Stimulated activated CD4-positive, alpha-beta T cell treated with anti-CD3 and anti-CD28 coated beads, Interleukin-15, amount 100 ng/mL, for 1 hour (primary cell): ENCODE measurements at places on chromosomes 16 and 17.

GRCh38 chr16:87219287-87219909, 97.8 kb downstream of the C16orf95 start:
- DNase-seq = no peak

GRCh38 chr16:70730944-70731343, 45.1 kb upstream of the MTSS2 start:
- no peak for DNase-seq

GRCh38 chr16:10447289-10447688, 61.4 kb downstream of the ATF7IP2 start:
- no peak for DNase-seq

GRCh38 chr17:50421308-50422051, 4.5 kb upstream of the ACSF2 start:
- DNase-seq = no peak

DNA sequence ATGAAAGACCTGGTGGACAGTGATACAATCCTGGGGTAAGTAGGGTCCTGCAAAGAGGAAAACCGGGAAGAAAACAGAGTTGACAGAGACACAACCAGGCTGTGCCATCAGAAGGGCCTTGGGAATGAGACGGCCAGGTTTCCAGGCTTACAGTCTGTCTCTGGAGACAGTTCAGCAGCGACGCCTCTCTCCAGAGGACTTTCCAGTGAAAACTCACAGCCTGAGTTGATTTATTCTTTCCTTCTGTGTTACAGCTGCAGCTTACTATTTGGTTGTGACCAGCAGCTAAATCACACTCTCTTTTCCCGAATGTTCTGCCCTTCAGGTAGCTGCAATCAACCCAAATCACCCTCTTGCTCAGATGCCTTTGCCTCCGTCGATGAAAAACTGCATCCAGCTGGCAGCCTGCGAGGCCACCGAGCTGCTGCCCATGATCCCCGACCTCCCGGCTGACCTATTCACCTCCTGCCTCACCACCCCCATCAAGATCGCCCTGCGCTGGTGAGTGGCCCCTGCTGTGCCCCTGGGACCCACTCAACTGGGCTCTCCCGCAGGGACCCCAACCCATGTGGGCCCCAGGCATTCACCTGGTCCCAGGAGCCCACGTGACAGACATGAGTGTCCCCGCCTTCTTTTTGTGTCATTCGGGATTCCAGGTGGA, 209.2 kb downstream of the RPTOR start:
- DNase-seq = no peak

DNA sequence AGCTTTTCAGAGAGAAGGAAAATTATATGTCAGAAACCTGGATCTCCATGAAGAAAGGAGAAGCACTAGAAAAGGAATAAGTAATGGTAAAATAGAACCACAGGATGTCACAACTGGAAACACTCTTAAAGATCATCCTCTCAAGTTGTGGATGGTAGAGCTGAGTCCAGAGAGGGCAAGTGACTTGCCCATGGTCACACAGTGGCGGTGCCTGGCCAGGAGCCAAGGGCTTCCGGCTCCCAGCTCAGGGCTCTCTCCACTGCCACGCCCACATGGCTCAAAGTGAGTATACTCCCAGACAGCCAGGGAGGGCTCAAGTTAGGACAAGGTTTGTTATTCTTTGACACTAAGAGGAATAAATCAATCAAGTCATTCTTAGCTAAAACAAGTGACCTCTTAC, 159.8 kb downstream of the COPRS start:
- DNase-seq = no peak

DNA sequence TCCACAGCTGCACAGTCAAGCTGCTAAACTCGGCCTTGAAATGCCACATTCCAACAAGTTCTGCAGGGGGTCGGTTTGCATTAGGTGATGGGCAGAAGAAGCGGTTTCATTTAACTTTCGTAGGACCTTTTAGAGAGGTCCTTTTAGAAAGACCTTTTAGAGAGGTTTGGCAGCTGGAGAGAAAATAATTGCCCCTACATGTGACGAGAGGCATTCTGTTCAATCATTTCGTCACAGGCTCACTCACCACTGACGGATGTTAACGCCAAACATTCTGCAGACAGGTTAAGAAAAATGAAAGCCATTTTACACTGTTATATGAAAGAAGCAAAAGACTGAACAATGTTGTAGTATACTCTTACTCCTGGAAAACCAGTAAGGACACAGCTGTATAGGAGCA, 76.5 kb upstream of the ZNF423 start:
- no peak for DNase-seq

GRCh38 chr17:59643159-59644140, 23.8 kb downstream of the CLTC start:
- no peak for DNase-seq

DNA sequence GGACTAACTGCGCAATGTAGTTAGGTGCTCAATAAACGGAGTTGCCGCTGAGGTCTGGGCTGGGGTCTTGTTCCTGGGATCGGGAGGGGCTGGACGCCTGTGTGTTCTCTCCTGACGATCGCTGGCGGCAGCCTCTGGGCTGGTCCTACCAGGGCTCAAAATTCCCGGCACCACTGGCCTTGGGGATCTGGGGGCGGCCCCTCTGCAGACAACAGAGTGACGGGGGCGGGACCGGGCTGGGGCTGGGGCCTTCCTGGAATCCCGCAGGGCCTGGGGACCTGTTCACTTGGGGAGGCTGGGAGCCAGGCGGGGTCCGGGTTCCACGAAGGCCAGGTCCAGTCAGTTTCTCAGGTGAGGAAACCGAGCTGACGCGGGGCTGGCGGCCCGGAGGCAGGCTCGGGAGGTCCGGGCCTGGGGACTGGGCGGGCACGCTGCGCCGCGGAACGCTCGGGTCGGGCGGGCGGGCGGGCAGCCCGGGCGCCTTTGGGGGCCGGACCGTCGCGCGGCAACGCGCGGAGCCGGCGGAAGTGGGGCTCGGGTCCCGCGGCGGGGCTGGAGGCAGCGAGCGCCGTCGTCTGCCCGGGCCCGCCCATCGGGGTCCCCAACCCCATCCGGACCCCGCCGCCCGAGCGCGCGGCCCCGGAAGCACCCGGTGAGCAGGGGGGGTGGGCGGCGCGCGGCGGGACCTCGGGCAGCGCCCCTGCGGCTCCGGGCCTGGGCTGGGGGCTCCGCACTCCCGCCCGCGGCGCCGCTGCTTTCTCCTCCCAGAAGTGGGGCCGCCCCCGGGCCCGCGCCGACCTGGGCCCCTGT, at the start of gene PIGQ:
Gene PIGQ (plus strand): TSS at position 524 of the 810 bp plus-strand sequence. CDS start 4,107 bp downstream, outside the sequence.
- DNase-seq = peak; percentile 48

DNA sequence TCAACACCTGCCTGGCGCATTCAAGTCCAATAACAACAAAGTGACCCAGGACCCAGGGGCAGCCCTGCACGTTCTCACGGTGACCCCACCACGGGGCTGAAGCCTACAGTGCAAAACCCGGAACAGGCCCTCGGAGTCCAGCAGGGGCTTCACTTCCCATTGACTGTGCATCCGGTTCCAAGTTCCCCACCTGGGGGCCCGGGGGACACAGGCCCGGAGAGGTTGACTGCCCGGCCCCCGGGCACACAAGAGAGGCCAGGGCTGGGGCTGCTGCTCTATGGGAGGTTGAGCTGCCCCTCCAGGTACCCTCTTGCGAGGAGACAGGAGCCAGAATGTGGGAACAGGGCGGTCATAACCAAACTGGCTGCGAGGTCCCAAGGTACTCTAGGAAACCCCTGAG, 31.3 kb downstream of the ENGASE start:
- DNase-seq = no peak

DNA sequence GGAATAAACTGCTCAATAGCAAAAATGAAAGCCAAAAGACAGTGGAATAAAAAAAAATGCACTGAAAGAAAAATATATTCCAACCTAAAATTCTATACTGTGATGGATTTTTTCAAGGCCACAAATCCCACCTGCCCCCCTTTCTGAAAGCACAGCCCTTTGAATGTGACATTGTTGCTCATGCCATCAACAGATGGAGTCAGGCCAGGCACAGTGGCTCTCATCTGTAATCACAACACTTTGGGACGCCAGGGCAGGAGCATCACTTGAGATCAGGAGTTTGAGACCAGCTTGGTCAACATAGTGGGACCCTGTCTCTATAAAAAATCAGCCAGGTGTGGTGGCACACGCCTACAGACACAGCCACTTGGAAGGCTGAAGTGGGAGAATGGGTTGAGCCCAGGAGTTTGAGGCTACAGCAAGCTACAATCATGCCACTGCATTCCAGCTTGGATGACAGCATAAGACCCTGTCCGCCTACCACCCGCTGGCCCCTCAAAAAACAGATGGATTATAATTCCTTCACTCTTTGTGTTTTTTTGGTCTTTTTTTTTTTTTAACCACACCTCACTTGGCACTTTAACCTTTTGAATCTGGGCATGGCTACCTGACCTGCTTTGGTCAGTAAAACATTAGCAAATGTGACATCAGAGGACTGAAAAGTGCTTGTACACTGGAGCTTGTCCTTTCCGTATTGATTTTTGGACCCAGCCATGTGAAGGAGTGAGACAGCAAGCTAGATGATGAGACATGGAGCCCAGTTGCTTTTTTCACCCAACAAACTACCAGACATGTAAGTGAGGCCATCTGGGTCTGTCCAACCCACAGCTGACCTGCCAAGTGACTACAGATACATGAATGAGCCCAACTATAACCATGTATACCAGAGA, 36.3 kb downstream of the GLG1 start:
- DNase-seq = no peak

DNA sequence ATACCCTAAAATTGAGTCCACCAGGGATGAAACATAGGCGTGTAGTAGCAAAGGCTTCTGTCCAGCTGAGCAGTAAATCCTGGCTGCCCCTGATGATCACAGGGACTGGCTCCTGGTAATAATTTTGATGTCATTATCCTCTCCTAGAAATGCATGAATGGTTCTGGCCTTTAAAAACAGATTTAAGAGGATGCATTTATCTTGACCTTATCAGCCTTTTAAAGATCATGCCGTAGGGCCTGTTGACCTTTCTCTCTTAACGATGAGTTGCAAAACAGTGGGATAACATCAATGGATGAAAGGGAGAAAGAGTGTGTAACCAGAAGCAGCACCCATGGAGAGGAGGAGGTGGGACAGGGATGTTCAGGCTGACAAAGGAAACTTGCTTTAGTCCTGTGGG, 128.5 kb downstream of the CA10 start:
- no peak for DNase-seq

DNA sequence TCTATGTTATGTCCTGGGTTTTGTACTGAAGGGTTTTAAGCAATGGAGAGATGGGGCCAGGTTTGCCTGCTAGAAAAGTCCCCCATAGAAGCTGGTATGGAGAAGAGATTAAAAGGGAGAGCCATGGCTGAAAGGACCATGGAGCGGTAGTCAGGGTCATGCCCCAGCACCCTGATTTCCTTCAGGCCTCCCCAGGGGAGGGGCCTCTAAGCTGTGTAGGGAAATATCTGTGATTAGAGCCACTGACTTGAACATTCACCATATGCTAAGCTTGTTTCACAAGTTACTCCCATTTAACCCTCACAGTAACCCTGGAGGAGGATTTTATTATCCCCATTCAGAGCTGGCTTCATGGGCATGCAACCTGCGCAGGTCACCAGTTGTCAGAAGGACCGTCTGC, 3.8 kb upstream of the ATP2A3 start:
- no peak for DNase-seq

DNA sequence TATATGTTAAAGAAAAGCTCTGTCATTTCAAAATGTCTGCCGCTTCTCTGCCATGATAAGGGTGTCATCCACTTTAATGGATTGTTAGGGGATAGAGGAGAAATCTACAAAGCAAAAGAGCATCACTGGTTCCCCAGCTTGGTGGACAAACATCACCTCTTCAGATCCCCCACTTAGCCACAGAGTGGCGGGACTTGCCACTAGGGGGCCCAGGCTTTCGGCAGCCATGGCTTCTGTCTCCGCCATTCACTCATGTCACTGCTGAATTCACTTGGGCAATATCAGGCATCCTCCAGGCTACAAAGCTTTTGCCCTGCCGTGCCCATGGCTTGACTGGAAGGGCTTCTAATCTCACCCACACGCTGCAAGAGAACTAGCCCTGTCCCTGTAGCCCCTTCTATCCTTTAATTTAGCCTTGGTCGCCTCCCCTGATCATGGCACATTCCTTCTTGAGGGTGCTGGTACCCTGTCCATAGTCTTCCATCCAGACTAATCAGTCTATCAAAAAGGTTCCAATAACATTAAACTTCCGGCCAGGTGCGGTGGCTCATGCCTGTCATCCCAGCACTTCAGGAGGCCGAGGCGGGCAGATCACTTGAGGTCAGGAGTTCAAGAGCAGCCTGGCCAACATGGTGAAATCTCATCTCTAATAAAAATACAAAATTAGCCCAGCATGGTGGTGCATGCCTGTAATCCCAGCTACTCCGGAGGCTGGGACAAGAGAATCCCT, 34.7 kb downstream of the SBK1 start:
- DNase-seq = peak; percentile 27

DNA sequence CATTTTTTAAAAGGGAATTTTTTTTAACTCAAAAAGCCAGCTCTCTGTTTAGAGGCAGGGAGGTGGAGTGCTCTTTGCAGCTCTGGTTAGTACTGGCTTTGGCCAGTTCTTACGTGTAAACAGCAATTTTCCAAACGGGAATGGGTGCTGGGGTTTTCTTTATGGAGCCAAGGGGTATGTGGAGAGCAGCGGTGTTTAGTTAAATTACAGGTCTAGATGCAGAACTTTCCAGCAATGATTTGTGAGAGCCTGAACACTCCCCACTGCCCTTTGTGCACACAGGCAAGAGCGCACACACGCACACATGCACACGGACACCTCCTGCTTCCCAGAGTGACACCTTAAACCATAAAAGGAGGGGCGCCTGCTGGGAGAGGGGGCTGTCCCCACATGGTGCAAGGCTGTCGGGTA, 140.2 kb downstream of the MSI2 start:
- no peak for DNase-seq

- DNase-seq = no peak
Observed at GRCh38 chr16:30637944-30638343, 12.8 kb upstream of the PRR14 start.

GRCh38 chr17:13378361-13378760, 223.4 kb downstream of the HS3ST3A1 start:
- DNase-seq = no peak

DNA sequence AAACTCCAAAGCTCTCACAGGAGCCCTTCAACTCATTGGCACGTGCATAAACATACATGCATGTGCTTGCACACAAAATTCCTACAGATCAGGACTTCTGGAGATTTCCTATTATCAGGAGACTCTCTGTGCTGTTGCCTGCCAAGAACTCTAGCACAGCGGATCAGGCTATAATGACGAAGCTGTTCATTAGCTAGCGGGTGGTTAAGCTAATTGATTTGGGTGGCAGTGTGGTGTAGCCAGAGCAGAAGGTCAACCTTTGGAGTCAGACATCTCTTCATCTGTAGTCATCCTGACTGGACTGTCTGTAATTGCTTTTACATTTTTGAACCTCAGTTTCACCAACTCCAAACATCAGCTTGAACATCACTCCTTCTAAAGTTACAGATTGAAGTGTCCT, 69.0 kb downstream of the KIF2B start:
- DNase-seq = no peak

- no peak for DNase-seq
Observed at GRCh38 chr16:70455910-70456309, 1.5 kb downstream of the FCSK start.

- DNase-seq = no peak
Observed at GRCh38 chr17:10077561-10078299, 120.7 kb downstream of the GAS7 start.

- DNase-seq = no peak
Observed at GRCh38 chr17:39822051-39822451, 42.1 kb downstream of the IKZF3 start.
